Left ventricle myocardium inferior (tissue), 1 donor: ENCODE measurements at places on chromosomes 16 and 17.

- DNase-seq: no peak
- peaks cover 40% of the 10 kb centered on the region for H3K4me1 ChIP-seq
- H3K4me3 ChIP-seq: no peak overlapping the region
- peak overlapping the region; percentile 67 for H3K27ac ChIP-seq
- no peaks in the 10 kb centered on the region for H3K36me3 ChIP-seq
Observed at GRCh38 chr16:48126801-48127644, 28.8 kb downstream of the ABCC12 start.

DNA sequence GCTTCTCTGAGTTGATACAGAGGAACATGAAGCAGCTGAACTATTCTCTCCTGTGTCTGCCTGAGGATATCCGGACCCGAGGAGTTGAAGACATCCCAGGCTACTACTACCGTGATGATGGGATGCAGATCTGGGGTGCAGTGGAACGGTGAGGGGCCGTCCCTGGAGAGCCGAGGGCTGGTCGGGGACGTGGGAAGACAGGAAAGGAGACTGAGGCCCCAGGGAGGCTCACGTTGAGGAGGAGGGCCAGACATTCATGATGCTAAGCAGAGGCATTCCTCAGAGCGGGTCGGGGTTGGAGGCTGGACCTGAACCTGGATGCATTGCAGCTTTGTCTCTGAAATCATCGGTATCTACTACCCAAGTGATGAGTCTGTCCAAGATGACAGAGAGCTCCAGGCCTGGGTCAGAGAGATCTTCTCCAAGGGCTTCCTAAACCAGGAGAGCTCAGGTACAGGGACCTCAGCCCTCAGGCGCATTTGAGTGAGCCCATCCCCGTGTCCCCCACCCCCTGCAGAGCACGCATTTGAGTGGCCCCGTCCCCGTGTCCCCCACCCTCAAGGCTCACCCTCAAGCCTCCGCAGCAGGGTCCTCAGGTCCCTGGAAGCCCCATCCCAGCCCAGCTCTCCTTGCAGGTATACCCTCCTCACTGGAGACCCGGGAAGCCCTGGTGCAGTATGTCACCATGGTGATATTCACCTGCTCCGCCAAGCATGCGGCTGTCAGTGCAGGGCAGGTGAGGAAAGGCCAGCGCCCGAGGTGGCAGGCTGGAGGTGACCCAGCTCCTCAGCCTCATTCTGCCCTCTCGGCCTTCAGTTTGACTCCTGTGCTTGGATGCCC is 8.3 kb downstream of the ALOX15B start:
- no peaks in the 10 kb centered on the region for H3K4me1 ChIP-seq
- no peak overlapping the region for H3K4me3 ChIP-seq
- no peak for DNase-seq
- no peak overlapping the region for H3K27ac ChIP-seq
- peaks cover 36% of the 10 kb centered on the region for H3K27me3 ChIP-seq

DNA sequence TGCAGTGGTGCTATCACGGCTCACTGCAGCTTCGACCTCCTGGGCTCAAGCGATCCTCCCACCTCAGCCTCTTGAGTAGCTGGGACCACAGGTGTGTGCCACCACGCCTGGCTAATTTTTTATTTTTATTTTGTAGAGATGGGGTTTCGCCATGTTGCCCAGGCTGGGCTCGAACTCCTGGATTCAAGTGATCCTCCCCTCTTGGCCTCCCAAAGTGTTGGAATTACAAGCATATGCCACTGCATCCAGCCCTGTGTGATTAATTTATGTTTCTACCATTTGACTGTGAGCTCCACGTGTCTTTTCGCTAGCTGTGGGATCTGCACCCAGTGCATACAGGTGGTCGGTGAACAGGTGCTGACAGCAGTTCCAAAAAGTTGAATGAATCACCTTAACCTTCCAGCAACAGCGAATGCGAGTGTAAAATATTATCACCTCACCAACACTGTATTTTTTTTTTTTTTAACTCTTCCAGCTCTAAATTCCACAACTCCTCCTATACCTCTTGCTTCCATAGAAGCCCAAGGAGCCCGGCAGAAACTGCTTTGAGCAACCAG is 484 bp upstream of the NUDT7 start:
- no peaks in the 10 kb centered on the region for H3K27me3 ChIP-seq
- peaks cover 12% of the 10 kb centered on the region for H3K36me3 ChIP-seq
- H3K27ac ChIP-seq: peak overlapping the region; percentile 31
- peak overlapping the region; percentile 79 for H3K4me3 ChIP-seq

- no peak for DNase-seq
- no peak overlapping the region for H3K27ac ChIP-seq
- H3K27me3 ChIP-seq: peaks cover 6% of the 10 kb centered on the region
Observed at GRCh38 chr16:55398762-55399161, 74.8 kb downstream of the IRX6 start.

- no peak for DNase-seq
- no peaks in the 10 kb centered on the region for H3K27me3 ChIP-seq
- peaks cover 11% of the 10 kb centered on the region for H3K4me1 ChIP-seq
- H3K27ac ChIP-seq: peak overlapping the region; percentile 45
- H3K4me3 ChIP-seq: no peak overlapping the region
Observed at GRCh38 chr17:61239327-61239726, 160.3 kb upstream of the TBX2 start.

DNA sequence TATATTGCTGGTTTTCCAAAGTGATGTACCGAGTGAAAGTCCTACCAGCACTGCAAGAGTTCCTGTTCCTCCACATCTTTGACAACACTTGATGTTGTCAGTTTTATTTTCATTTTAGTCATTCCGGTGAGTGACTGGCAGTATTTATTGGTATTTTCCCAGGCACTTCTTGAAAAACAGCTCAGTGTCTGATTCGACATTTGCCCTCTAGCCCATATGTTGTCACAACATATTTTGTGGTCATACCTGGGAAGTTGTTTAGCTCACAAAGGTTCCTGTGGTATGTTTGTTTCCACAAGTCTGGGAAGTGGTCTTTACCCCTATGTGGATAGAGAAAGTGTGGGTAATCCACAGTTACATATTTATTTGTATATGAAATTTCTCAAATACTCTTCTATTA is 463.6 kb downstream of the HAPSTR1 start:
- H3K27me3 ChIP-seq: no peaks in the 10 kb centered on the region
- H3K36me3 ChIP-seq: no peaks in the 10 kb centered on the region
- no peaks in the 10 kb centered on the region for H3K4me1 ChIP-seq
- no peak for DNase-seq
- no peak overlapping the region for H3K4me3 ChIP-seq

GRCh38 chr16:17657045-17657444 is 186.3 kb upstream of the XYLT1 start:
- H3K4me3 ChIP-seq: no peak overlapping the region
- DNase-seq: no peak
- peaks cover 48% of the 10 kb centered on the region for H3K27me3 ChIP-seq
- H3K36me3 ChIP-seq: no peaks in the 10 kb centered on the region
- H3K27ac ChIP-seq: no peak overlapping the region
